RPMI8226 (cell line): ENCODE measurements at places on chromosomes 5 and 9.

- no peak for DNase-seq
Measured at GRCh38 chr9:72210522-72210921, 61.3 kb downstream of the GDA start.

DNA sequence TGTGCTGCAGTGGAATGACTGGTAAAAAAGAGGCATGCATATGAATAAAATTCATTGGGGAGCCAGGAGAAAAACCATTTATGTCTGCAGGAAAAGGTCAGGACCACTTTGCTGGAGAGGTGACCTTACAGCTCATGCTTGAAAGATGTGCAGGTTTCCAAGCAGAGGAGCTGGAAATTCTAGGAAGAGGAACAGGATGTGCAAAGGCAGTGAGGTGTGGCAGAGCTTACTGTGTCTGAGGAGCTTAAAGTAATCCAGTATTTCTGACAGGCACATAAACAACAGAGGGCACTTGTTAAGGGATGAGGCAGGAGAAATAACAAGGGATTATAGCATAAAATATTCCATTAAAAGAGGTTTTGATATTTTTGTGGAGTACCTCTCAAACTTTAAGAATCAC is 203.2 kb downstream of the CD180 start:
- no peak for DNase-seq

- DNase-seq = no peak
Measured at GRCh38 chr5:8981496-8981895, 564.4 kb downstream of the SEMA5A start.

- no peak for DNase-seq
Measured at GRCh38 chr5:180349391-180349790, 3.7 kb downstream of the GFPT2 start.

GRCh38 chr5:14588145-14588544 is 6.6 kb downstream of the OTULINL start:
- no peak for DNase-seq

DNA sequence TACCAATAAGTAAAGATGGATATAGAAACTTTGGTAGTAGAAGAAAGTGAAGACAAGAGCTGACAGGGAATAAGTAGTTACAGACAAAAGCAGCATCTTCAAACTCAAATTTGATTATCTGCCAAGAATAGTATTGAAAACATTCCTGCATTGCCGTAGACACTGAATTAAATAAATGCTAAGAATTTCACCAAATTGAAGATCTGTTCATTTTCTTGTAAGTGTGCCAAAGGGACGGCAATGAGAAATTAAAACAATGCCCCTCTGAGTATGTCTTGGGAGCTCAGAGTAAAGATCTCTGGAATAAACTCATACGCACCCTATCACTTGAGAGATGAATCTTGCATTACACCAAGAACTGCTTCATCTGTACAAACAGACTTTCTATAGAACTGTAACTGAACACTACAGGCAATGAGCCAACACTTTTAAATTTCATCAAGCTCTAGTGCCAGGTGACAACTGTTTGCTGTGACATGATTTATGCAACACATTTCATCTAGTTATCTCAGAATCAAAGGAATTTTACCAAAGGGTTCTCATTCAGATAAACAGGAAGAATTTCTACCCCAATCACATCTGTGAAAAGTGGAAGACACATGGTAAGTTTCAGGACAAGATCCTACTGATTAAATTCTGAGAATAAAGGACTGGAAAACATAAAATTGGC is 66.9 kb downstream of the RFX3 start:
- no peak for DNase-seq

DNA sequence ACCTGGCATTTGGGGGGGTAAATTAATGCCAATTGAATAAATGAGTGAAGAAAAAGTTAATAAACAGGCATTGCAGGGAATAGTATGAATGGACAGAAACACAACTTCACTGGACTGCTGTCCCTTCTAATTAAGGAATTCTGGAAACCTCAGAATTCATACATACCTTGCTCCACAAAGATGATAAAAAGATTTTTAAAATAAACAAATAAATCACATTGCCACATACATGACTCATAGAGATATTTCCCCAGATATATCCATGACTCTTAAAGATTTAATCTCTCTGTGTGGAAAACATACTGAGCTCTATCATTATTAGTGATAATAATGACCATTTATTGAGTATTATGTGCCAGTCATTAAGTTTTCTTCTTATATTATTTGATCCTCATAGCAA is 469.0 kb upstream of the MEF2C start:
- no peak for DNase-seq

DNA sequence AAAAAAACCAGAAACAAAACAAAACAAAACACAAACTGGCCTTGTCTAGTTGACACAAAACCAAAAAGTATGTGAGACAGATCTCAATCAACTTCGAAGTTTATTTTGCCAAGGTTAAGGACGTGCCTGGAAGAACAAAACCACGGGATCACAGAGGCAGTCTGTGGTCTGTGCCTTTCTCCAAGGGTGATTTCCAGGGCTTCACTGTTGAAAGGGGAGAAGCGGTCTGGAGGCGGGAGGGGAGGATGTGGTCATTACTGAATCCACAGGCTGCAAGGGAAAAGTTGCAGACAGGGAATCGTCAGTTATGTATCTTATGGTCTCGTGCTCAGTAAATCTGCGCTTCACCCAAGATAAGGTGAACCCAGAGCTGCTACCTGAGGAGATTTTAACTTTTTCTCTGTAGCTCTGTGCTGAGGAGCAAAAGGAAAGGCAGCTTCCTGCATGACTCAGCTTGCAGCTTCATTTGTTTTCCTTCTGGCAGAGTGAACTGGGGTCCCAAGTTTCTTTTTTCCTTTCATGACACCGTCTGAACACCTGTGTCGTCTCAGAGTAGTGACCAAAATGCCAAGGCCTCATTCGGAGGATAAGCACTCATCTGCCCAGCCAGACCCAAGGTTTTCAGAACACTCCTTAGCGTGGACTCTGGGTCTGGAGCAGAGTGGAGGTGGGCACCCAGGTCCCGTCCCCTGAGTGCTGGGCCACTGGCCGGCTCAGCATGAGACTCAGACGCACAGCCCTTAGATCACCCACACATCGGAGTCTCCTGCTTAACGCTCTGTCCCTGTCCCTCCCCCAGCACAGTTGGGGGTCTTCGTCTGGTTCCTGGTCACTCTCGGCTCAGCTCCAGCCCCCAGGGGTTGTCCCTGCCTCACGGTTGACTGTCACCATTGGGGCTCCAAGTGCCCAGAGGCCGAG is 25.9 kb downstream of the ROPN1L start:
- no peak for DNase-seq

GRCh38 chr9:119487118-119487827 is 118.0 kb upstream of the BRINP1 start:
- no peak for DNase-seq

DNA sequence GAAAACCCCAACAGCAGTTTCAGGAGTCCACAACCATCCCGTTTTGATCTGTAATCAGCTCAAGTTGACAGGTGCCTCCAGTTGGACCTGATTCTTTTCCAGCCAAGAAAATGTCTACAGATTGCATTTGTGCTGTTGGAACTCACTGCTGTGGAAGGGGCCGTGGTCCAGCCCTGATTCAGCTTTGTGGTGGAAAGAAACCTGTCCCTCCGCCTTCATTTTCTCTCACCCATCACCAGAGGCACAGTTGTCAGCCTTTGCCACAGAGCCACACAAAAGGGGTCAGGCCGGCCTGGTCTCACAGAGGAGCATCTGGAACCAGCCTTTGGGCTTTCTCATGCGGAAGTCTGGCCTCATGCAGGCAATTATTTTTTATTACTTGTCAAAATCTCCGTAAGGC is 483.6 kb downstream of the GADD45G start:
- no peak for DNase-seq

DNA sequence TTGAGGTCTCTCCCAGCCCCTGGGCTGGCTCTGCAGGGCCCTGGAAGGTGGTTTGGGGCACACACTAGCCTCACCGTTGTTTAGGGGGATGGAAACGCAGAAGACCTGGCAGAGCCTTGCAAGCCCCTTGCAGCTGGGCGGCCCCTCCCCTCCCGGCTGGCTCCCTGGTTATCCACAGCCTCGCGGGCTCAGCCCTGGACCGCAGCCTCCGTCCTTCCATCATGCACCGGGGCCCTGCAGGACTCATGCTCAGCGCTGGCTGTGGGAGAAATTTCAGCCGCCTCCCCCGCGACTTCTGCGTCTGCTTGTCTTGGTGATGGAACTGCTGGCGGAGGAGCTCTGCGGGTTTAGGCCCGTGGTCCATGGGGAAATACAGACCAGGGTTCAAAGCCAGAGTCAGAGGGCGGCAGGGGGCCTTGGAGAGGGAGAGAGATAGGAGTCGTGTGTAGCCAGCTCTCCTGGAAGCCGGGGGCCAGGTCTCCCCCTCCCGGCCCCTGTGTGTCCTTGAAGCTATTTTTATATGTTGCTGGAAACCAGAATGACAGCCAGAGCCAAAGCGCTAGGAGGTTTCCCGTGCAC is 75.8 kb upstream of the IER5L start:
- no peak for DNase-seq

DNA sequence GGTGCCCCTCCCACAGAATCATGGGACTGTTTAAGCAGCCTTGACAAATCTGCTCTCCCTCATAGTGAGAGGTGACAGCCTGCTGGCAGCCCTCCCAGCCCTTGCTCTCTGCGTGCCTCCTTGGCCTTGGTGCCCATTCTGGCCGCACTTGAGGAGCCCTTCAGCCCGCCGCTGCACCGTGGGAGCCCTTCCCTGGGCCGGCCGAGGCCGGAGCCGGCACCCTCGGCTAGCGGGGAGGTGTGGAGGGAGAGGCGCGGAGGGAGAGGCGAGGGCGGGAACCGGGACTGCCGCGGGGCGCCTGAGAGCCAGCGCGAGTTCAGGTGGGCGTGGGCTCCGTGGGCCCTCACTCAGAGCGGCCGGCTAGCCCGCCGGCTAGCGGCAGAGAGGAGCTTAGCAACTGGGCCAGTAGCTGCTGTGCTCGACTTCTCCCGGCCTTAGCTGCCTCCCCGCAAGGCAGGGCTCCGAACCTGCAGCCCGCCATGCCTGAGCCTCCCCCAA is 125.9 kb upstream of the MYO10 start:
- DNase-seq = no peak

DNA sequence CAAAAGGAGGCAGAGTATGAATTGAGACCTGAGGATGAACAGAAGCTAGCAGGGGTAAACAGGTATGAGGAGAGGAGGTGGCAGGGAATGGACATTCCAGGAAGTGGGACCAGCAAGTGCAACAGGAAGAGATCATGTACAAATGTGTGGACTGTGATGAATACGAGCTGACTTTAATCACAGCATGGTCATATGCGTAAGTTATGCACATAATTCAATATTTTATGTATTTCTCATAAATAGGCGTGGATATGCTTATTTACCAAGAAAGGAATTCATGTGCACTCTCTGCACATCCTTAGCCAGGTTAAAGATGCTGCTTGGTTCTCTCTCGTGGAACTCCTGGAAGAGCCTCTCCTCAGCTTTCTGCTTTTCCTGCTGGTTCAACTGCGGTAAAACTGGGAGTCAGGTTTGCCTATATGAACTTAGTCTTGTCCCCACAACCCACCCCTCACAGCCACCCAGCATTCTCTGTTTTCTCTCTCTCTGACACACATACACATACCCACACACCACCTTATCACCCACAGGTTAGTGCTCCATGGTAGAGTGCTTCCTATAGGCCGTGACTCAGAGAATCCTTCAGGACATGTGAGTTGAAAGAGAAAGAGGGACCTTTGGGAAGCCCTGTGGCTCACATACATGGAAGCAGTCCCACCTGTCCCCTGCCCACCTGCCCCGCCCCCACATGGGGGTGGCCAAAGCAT is 35.7 kb downstream of the TRPC7 start:
- DNase-seq = no peak

- no peak for DNase-seq
Measured at GRCh38 chr5:58360794-58361193, 99.1 kb downstream of the PLK2 start.

GRCh38 chr5:170290498-170290897 is 7.1 kb downstream of the LCP2 start:
- DNase-seq = no peak

GRCh38 chr9:91419222-91420191 is 4.1 kb downstream of the NFIL3 start:
- no peak for DNase-seq

GRCh38 chr9:105318729-105319191 is 74.3 kb downstream of the SLC44A1 start:
- no peak for DNase-seq

DNA sequence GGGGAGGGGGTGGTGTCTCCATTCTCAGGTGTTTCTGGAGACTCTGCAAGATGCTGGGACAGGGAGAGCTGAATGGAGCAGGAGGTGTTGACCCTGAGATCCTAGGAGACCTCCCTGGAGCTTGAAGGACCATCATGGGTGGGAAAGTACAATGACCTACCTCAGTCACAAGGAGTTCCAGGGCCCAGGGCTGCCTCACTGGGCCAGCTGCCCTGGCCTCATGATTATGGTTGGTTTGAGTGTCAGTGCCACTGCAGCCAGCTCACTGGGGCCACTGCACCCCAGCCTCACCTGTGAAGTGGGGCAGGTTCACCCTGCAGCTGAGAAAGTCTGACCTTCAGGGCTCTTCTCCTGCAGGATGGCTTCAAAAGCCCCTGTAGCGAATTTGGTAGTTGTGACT is 372.5 kb downstream of the IRX2 start:
- no peak for DNase-seq

DNA sequence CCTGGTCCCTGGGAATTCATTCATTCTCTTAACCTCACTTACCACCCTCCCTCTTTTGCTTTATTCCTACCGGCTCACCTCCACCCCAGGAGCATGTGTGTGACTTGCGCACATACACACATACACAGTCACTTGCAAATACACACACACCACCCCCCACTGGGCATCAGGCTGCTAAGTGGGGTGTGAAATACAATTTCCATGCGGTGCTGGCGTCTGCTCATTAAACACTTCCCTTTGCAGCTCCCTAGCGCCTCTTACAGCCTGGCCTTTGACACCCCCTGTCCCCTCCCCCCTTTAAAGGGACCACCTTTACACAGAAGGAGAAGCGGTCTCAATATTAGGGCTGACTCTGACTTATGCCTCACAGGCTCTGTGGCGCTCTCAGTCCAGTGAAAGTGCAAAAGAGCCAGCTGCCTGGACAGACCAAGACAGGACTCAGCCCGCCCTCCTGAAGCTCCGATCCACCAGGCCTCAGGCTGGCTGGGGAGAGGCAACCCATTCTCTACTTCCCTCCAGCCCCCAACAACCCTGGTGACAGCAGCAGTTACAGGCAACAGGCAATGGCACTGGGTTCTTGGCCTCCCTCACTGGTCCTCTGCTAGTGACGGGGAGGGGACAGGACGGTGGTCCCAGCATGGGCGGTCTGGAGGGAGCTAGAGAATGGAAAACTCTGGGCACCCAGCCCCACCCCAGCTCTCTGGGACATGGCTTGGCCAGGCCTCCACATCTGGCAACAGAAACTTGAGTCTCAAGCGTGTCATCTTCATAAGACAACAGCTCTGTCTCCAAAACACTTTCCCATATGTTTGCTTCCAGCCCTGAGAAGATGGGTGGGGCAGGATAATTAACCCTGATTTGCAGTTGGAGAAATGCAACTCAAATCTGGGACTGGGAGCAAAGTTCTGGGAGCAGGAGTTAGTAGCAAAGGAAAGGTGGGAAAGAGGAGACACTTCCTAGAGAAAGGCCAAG is 12.0 kb downstream of the ENHO start:
- no peak for DNase-seq

GRCh38 chr5:118193194-118193905 is 795.0 kb downstream of the DTWD2 start:
- DNase-seq = no peak
